Right ventricle myocardium inferior (tissue), 1 donor: ENCODE measurements at places on chromosomes 12 and 14.

GRCh38 chr12:30015631-30016337, 232.0 kb upstream of the TMTC1 start:
- DNase-seq, result no peak

DNA sequence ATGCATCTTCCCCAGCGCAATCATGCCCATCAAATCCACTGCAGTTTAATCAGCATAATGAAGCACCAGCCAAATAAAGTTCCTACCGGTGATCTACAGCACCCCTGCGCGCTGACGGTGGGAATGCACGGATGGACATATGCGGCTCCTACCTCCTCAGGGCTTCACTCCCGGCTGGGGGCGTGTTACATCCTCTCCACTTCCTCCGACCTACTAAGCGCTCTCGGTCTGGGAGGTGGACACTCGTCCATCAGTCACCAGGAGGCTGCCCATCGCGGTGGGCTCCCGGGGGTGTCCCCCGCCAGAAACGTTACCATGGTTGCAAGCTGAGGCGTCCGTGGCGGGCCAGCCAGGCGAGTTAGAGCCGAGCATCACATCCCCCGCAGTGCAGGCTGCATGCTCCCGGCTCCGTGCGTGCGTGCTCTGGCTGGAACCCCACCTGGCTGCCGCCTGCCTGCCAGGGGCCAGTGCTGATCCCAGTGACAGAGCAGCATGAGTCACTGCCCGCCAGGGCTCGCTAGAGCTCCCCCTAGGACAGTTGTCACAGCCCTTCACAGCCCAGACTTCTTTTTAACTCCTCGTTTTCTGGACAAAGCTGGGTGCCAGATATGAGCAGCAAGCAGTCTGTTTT, 73.0 kb downstream of the CIT start:
- peak; percentile 76 for DNase-seq

GRCh38 chr12:75212072-75212471, 2.4 kb upstream of the KCNC2 start:
- DNase-seq, result no peak

- no peak for DNase-seq
Measured at GRCh38 chr14:35998303-35998702, 172.2 kb downstream of the BRMS1L start.

GRCh38 chr14:42541535-42542001, 934.9 kb downstream of the LRFN5 start:
- DNase-seq, result no peak

DNA sequence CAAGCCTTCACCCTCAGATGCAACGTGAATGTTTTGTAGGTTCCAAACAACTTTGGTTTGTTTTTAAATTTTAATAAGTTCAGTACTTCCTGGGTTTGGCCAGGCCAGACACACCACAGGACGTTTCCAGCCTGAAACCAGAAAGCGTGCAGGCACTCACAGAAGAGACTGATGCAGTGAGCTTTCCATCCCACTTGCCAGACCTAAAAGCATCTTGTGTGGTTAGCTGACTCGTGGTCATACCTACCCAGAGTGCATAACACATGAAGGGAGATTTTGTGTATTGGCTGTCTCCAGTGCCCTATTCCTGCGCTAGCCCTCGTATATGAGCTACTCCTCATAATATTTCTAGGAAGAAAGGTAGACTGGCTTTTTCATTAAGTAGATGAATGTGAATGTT, 297.3 kb upstream of the FAR2 start:
- DNase-seq, result no peak

DNA sequence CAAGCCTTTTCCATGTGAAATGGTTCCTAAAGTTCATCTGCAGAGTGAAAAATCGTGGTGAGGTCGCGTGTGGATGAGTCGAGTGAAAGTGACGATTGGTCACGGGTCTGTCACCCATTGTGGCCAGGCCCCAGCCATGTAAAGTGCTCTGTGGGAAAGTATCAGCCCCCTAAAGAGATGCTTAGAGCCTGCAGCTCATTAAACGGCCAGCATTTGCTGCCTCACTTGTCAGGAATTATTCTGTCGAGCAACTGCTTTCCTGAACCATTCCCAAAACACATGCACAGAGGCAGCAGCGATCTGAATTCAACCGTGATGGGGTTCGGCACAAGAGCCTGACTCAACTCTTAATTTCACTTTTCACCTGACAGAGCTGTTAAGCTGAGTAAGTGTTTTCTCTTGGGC, 16.0 kb downstream of the DBX2 start:
- no peak for DNase-seq

- no peak for DNase-seq
Measured at GRCh38 chr14:72521045-72521444, 372.9 kb downstream of the DPF3 start.

GRCh38 chr12:3630621-3631271, 122.2 kb downstream of the CRACR2A start:
- DNase-seq, result no peak

DNA sequence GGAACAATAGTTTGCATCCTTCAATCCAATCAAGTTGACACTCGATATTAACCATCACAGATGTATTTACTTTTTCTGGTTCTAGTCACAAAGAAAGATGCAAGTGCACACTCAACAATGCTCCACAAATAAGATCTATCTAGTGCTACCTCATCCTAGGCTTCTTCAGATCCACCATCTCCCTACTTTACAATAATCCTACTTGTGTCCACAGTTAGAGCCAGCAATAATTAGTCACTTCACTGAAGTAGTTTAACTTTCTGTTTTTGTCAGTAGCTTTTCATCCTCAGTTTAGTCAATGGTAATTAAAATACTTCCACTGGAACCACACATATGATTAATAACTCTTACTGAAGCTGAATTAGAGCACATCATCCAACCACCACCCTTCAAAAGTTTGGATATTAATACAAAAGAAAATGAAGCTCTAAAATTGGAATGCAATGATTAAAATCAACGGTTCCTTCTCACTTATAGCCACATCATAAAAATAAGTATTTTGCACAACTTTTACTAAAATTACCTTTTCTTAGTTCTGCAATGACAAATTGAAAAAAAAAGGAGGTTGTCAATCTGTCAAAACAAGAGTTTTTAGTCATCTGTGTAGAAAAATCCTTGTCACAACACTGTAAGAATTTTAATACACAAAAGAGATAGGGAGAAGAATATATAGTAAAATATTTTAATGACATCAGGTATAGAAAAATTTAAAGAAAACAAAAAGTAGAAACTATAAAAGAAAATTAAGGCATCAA, 28.2 kb upstream of the SNRPF start:
- no peak for DNase-seq

GRCh38 chr12:132108211-132108832, 35.8 kb downstream of the DDX51 start:
- DNase-seq, result no peak
